ENCODE measurements at places on chromosomes 7 and 10.

GRCh38 chr7:130721486-130722277, 12.3 kb downstream of the KLF14 start:
- DNase-seq, result peak; percentile 82

GRCh38 chr7:85600395-85600794, 413.5 kb upstream of the SEMA3D start:
- no peak for DNase-seq

DNA sequence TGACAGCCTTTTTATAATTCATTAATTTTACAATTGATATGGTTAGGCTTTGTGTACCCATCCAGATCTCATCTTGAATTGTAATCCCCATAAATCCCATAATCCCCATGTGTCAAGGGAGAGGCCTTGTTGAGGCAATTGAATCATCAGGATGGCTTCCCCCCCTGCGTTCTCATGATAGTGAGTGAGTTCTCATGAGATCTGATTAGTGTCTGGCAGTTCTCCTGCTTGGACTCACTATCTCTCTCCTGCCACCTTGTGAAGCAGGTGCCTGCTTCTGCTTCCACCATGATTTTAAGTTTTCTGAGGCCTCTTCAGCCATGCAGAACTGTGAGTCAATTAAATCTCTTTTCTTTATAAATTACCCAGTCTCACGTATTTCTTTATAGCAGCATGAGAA, 165.7 kb upstream of the GNAI1 start:
- no peak for DNase-seq

DNA sequence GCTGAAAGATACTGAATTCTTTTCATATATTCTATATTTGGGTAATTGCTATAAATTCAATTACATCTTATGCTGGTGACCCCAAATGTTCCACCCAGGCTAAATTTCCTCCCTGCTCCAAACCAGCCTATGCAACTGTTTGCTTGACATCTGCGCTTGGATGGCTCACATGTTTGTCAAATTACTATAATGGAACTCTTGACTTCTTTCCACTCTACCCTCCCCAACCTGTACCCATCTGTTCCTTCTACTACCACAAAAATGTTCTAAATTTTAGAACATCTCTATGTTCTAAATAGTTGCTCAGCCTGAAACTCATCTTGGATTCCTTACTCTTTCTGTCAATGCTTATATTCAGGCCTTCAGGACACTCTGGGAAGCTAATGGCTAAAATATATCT, 249.9 kb upstream of the SMIM30 start:
- DNase-seq, result no peak

DNA sequence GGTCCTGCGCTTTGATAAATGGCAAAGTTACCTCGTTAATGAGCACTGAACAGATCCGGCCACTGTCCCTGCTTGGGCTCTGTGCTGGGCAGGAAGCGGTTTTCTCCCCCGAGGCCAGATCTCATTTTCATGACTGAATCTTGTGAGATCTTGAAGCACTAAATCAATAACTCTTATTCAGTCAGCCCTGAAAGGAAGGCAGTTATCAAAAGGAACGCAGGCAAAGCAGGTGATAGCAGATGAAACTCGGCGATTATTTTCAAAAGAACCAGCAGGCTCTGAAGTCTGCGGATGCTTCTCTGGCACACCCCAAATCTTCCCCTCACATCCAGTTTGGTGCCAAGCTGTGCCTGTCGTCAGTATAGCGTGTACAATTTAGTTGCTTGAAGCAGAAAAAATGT, 228.7 kb downstream of the BAMBI start:
- DNase-seq, result no peak

DNA sequence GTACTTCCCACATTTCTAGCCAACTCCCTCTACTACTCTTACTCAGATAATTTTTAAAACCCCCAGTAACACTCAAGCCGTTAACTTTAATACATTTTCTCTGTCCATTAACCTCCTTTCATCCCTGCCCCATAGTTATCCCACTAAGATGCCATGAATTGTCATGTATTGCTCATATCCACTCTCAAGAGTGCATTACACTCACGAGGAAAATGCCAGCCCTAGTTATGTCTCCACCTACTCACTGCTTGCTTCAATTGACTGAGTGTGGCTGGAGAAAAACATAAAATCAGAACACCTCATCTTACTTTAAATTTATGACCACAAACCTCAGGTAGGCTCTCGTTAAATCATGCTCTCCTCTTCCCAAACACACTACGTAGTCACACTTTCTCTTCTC, 324.1 kb upstream of the NPSR1 start:
- no peak for DNase-seq

DNA sequence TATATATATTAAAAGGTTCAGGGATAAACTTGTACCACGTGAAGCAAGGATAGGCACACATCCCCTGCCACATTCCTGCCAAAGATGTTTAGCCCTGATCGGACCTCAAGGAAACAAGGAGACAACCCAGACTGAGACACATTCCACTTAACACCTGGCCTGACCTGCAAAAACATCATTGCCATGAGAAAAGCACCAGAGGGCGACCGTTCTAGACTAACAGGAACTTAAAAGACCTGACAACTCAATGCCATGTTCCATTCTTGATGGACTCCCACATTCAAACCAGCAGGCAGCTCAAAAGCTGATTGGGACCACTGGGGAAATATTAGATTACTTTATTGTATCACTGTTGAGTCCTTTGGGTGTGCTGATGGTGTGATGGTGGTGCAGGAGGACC, 8.1 kb upstream of the PDGFA start:
- DNase-seq, result no peak

GRCh38 chr10:29681676-29682448, 47.1 kb upstream of the SVIL start:
- DNase-seq, result no peak

GRCh38 chr10:55630491-55631056, 730.5 kb downstream of the ZWINT start:
- DNase-seq, result no peak

DNA sequence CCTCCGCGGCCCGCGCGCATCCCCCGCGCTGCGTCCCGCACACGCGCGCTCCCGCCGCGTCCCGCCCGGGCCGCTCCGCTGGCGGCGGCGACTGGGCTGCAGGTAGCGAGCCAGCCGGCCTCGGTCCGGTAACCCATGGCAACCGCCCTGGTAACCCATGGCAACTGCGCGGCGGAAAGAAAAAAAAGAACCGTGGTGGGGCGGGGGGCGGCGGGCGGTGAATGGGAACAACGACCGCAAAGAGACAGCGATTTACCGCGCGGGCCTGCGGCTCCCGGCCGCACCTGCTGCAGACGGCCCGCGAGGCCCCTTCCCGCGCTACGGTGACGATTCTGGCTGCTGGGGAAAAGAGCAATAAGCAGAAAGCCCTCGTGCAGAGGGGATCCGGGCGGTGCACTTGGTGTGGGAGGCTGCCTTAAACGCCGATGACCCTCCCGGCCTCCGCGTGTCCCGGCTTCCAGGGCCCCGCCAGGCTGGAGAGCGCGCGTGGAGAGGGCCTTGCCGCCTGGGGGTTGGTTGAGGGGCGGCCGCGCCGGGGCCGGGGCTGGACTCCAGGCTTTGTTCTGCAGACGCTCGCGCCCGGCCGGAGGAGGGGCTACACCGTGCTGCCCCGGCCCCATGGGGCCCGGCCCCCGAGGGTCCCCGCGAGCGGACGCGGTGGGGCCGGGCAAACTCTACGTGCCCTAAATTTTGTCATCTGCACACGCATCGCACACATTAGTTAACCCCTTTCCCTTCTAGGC, 84.7 kb downstream of the SNX10 start:
- peak; percentile 21 for DNase-seq

GRCh38 chr10:26755443-26755903, 58.0 kb downstream of the PDSS1 start:
- no peak for DNase-seq

GRCh38 chr7:55191161-55191925, 172.5 kb downstream of the EGFR start:
- DNase-seq, result no peak

- DNase-seq, result no peak
Observed at GRCh38 chr7:50618281-50618680, 53.1 kb upstream of the DDC start.

GRCh38 chr10:35577926-35578617, 27.1 kb upstream of the GJD4 start:
- no peak for DNase-seq

GRCh38 chr10:89210794-89211425, 3.8 kb upstream of the CH25H start:
- no peak for DNase-seq

GRCh38 chr7:110442381-110442837, 648.5 kb upstream of the LRRN3 start:
- no peak for DNase-seq

GRCh38 chr7:106089647-106090046, 22.5 kb downstream of the SYPL1 start:
- no peak for DNase-seq

DNA sequence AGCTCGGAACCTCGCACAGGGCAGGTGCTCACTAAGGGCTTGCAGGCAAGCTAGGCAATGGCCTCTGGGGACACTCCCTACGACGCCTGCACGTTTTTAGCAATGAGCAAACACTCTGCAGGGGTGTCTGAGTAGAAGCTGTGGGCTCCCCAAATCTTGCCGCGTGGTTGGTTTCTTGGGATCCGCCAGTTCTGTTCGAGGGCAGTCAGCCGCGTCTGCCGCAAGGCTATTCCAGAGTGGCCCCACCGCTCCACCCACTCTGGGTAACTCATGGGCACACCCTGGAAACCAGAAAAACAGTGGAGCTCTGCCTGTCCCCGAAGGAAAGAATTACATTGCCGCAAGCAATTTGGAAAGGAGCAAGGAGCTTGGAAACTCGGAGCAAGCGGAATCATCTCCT, 189.3 kb upstream of the LYZL2 start:
- peak; percentile 40 for DNase-seq

GRCh38 chr7:149787428-149788299, 14.3 kb upstream of the ZNF467 start:
- DNase-seq, result no peak

DNA sequence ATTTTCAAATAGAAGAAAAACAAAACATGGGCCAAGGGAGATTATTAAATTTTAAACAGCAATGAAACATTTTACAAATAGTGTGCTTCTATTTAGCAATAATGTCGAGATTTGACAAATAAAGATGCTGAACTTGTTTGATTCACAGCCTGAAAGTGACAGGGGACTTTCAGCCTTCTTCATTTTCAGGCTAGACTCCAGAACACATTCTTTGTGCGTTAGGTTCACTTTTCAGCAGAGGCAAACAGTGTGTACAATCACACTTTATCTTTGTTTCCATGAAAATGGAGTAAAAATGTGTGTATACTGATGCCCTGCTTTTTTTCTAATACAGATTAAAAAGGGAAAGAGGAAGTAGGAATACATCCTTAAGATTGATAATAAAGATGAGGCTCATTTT, 35.6 kb downstream of the FAM171A1 start:
- DNase-seq, result no peak

Measured in heart right ventricle (tissue), 16 donors.